Naive thymus-derived CD8-positive, alpha-beta T cell (primary cell): ENCODE measurements at places on chromosomes 3 and 15. TPM values are rescaled to one million over a fixed set of nuclear protein-coding genes. Genes with fewer than 3 reads are reported as not detected.
A peak's percentile ranks its signal among the peaks of the same experiment; 100 is the strongest.

The AADACL2 gene
- not detected for total RNA-seq

The LRRN1 gene
- 6.7 TPM for total RNA-seq

DNA sequence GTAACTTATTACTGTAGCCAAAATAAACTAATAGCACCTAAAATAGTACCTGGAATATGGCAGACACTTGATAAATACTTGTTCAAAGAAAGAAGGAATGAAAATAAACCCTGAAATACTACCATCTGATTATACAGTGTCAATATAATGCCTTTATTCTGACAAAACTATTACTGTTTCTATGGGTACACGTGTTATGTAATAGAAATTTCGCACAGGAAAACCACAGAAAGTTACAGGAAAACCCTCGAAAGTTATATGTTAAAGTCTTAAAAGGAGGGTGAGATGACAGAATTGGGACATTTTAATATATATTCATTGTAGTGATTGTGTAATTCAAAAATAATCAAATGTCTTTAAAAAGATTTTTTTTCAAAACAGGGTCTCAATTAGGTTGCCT lies 28.8 kb downstream of the ETFA start:
- H3K4me3 ChIP-seq: no peak overlapping the region
- peaks cover 37% of the 10 kb centered on the region for H3K36me3 ChIP-seq
- H3K27ac ChIP-seq: peak overlapping the region; percentile 46
- no peak for DNase-seq
- H3K27me3 ChIP-seq: no peaks in the 10 kb centered on the region

DNA sequence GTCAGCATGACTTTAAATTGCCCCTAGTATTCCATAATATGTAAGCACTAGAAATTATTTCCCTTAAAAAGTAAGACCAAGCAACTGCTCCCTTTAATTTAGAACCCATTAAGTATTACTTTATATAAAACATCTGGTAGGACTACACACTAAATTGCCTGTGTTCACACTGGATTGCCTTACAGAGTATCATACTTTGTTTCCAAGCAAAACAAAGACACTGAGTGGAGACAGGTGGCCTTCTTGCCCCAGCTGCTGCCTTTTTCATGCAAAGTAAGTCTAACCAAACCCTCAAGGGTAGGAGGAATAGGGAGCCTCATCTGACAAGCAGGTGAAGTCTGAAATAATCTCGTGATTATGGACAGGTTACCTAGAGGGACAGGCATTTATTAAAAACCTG lies 87.3 kb downstream of the PEX5L start:
- no peaks in the 10 kb centered on the region for H3K4me1 ChIP-seq
- DNase-seq: no peak
- H3K27ac ChIP-seq: no peak overlapping the region
- H3K27me3 ChIP-seq: peaks cover 3% of the 10 kb centered on the region
- H3K4me3 ChIP-seq: no peak overlapping the region

GRCh38 chr3:116037954-116038911 lies 407.1 kb downstream of the LSAMP start:
- no peaks in the 10 kb centered on the region for H3K27me3 ChIP-seq
- H3K27ac ChIP-seq: no peak overlapping the region
- no peaks in the 10 kb centered on the region for H3K4me1 ChIP-seq
- DNase-seq: no peak
- H3K36me3 ChIP-seq: no peaks in the 10 kb centered on the region

- DNase-seq: no peak
- H3K4me1 ChIP-seq: no peaks in the 10 kb centered on the region
- no peak overlapping the region for H3K27ac ChIP-seq
- no peaks in the 10 kb centered on the region for H3K36me3 ChIP-seq
Measured at GRCh38 chr3:20904671-20905070, 718.7 kb upstream of the SGO1 start.
